Stimulated activated CD4-positive, alpha-beta T cell treated with anti-CD3 and anti-CD28 coated beads, Interleukin-2, amount 100 ng/mL, for 48 hours (primary cell): ENCODE measurements at places on chromosomes 5 and 9.

GRCh38 chr5:156031181-156031580 lies 295.8 kb upstream of the SGCD start:
- DNase-seq = no peak

- DNase-seq = no peak
Observed at GRCh38 chr5:129124608-129125007, 30.1 kb downstream of the ISOC1 start.

DNA sequence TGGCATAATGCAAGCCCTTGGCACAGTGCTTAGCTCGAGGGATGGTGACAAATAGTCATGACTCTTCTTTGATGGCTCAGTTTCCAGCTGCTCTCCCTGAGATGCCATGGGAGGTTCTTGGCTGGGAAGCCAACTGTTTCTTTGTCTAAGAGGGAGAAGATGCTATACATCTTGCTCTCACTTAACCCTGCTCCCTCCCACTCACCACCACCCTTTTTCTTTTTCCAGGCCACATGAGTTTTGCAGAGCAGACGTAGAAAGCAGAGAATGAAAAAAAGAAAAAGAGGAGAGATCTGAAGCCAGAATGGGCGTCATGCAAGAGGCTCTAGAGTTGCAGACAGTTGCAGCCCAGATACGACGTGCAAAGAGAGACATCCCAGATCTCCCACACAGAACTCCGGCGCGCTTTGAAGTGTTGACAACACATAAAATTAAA lies 160.5 kb downstream of the FGF18 start:
- no peak for DNase-seq

DNA sequence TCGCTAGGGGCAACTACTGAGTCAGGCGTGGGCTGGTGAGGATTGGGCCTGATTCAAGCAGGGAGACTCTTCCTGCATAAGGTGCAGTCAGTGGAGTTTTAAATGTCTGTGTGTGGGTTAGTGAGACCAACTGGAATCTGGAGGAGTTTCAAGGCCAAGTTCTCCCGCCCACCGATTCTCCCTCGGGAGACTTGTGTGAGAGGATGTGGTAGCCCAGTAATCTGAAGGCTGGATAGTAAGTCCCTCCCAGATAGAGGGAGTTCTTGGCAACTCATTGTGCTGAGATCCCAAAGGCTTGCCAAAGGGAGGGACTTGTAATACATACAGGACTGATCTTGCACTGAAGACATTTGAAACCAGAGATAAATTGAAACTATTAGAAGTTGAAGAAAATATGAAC lies 51.8 kb downstream of the WDR36 start:
- no peak for DNase-seq

DNA sequence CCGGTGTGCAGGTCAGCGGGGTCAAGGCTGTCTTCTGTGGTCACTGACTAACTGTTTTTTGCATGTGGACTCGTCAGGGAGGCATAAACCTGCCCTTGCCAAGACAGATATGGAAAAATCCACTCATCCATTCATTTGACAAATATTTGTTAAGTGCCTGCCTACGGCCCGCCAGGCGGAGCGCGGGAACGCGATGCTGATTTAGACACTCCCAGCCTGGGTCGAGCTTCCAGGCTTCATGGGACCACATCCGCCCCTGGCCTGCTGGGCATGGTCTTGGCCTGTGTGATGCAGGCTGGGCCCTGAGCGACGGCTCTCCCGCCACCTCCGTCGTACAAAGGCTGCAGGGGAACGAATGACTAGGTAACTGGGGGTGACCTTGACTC lies 18.1 kb downstream of the MYMK start:
- DNase-seq = no peak

DNA sequence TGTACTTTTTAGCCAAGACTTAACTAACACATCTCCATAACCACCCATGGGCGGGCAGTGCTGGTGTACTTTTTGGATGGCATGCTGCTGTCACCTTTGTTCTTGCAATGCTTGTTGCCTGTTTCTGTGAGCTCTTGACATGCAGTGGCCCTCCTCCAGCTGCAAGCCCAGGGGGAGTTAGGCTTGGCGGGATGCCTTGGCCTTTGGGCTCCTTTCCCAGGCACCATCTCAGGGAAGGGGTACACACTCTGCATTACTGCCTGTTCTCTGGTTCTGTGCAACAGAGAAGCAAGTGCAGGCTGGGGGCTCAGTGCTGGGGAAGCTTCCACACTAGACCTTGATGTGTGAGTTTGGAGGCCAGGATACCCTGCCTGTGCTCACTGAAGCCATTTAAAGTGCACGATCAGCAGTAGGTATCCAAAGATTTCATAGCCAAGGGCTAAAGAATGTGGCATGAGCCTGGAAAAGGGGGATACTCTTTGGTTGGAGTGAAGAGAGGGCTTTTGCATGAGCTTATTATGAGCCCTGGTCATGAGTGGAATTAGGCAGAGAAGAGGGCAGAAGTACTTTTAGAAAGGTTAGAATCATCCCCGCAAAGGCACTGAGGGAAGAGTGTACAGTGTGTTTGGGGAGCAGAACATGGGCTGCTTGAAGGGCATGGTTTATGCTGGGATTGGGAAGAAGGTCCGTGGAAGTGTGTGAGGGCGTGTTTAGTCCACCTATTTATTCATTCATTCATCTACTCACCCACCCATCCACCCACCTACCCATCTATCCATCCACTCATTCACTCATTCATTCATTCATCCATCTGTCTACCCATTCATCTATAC lies 22.5 kb downstream of the PSAT1 start:
- DNase-seq = no peak

DNA sequence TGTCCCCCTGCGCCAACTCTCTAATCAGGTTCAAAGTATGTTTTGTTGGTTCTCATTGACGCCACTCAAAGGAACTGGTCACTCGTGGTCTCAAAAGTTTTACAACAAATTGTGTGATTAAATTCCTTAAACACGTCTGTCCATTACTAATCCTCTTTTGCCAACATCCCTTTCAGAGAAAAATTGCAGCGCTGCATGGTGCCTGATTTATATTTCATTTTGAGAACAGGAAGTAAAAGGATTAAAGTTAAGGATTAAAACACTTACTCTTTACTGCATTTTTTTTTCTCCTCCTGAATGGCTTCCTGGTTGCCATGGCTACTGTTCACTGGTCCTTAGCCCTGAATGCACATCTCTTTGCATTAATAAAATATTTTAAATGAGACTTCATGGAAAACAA lies 383.5 kb downstream of the GLIS3 start:
- DNase-seq = no peak

DNA sequence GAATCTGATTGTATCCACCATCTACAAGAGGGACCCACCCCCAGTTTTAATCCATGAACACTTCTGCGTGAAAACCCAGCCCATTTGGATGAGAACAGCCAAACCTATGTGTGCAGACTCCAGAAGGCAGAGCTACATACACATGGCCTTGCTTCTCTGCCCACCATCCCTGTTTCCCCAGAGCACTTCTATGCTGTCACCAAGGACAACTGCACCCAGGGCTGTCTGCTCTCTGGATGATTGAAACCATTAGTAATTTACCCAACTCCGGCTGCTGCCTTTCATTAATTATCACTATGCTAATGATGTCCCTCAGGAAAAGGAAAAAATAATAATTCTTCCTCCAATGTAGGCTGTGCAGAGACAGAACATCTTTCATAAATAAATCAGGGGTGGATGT lies 8.9 kb downstream of the CARTPT start:
- DNase-seq = no peak

DNA sequence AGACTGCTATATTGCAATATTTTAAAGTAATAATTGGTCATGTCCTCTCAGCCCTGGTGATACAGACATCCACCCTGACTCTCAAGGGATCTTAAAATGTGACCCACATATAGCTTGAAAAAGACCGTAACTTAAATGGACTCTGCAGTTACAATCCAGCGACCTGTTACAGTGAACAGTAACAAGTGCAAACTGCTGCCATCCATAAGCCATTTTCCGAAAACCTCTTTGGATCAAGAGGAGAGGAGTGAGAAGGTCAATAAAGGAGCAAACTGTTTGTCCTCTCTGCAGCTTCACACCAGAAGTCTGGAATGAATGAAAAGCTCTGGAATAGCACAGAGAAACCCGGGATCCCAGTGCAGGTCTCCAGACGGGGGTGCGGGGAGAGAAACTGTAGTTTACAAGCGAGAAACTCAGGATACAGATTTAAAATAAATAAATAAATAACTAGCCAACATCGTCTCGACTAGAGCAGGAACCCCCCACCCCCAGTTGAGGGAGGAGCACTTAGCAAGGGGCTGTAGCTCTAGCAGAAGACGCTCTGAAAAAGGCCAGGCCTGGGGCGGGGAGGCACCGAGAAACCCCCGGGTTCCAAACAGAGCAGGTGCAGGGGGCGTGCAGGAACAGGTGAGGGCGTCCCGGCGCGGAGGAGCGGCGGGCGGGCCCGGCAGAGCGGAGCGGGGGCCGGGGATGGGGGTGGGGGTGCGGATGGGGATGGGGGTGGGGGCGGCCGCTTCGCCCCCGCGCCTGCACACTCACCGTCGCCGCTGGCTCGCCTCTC lies 572 bp downstream of the ZDHHC21 start:
- DNase-seq = no peak

DNA sequence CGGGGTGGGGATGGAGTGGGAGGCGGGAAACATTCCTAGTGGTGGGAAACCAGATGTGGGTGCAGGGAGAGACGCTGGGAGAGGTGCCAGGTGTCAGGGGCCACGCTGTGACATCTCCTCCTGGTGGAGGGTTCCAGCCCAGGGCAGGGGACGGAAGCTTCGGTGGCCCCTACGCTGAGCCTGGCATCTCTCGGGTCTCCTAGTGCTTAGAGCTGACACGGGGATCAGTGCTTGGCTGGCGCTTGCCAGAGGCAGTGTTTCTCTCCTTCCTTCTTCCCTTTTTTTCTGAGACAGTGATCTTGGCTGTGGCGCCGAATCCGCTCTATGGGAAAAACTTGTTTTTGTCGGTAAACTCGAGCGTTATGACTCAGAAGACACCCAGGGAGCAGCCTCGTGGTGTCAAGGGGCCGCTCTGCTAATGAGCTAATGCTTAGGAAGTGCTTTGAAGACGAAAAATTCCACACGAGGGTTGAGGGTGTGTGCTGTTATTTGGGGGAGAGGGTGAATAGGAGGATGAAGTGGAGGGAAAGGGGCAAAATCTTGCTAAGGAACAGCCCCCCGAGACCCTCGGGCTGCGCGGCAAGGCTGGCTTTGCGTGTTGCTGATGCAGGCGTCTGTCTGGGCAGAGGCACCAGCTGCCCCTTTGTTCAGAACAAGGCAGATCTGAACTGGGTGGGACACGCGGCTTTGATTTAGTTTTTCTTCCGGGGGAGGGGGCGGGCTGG lies 20.4 kb upstream of the IER5L start:
- no peak for DNase-seq

- no peak for DNase-seq
Observed at GRCh38 chr9:128224877-128225276, 21.7 kb downstream of the DNM1 start.

DNA sequence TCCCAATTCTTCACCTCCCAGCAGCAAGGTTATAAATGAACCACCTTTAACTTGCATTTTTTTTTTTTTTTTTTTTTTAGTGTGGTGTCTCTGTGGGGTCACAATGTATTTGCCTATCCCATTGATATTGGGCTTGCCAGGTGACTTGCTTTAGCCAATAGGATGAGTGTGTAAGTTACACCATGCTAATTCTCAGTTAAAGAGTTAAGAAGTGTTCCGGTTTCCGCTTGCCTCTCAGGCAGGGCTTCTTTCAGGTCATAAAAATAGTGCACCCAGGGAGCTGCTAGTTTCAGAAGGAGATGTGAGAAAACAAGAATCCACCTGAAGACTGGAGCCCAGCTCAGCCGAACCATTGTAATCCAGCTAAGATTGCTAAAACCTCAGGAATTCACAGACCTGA lies 84.2 kb upstream of the PTPRD start:
- DNase-seq = no peak

- DNase-seq = no peak
Observed at GRCh38 chr5:11502783-11503182, 401.5 kb downstream of the CTNND2 start.

DNA sequence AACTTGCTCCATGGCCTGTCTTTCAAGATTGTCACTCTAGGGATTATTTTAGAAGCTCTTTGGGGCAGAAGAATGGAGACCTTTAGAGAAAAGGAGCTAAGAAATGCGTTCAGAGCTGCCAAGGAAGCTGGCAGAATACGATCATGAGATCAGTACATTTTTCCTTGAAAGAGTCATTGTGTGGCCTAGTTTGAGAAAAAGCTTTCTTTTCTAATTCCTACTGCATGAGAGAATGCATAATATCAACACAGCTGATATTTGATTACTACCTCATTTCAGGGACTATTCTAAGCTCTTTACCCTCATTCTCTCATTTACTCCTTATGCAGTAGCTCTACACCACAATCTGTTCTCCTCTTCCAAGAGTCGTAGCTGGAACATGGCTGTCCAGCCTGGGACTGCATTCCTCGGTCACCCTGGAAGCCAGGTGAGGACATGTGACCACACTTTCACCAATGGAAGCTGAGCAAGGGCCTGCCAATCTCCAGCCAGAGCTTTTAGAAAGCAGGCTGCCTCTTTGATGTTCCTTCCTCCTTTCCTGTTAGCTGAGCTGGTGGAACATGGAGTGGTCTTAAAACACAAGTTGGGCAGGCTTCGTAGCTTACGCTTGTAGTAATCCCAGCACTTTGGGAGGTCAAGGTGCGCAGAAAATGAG lies 99.3 kb upstream of the LHFPL2 start:
- no peak for DNase-seq

GRCh38 chr5:87916320-87916719 lies 352.3 kb downstream of the TMEM161B start:
- DNase-seq = no peak

DNA sequence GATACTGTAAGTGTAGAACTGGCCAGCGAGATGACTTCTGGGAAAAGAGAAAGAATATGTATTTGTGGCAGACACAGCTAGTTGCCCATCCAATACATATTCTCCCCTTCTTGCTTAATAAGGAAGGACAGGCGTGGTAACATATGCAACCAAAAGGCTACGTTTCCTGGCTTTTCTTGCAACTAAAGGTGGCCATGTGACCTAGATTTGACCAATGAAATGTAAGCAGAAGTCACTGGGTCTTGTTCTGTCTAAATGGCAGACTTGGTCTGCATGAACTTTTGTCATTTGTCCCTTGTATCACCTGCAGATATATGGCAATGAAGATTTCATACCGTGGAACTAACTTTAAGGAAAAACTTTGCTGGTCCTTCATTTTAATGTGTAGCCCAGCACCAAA lies 183.8 kb downstream of the CDH12 start:
- DNase-seq = no peak
